Activated T-cell treated with anti-CD3 and anti-CD28 coated beads for 48 hours (primary cell): ENCODE measurements at places on chromosomes 4 and X.

DNA sequence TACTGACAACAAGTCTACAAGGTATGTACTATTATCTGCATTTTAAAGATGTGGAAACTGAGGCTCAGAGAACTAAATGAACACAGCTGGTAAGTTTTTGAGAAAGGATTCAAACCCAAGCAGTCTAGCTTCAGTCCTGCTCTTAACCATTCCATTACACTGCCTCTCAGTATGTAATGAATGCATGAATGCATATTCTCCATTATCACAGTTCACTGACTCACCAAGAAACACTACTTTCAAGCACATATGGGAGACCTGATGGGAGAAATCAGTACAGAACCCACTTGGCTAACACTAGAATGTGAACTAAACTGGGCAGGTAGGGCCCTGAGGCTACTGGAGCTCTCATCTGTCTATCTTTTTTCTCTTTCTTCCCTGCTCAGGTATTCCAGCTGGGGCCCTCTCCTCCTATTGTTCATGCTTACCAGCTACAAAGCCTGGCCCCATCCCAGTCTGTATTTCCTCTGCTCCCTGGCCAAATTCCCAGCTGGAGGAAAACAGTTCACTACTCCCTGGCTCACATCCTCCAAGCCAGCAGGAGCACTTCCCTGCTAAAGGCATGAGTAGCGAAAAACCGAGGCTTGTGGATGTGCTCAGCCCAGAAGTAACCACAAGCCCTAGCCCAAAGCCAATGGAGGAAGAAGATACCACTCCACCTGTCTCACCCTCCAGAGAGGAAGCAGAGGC is 178.2 kb upstream of the ARHGEF9 start:
- DNase-seq = no peak

DNA sequence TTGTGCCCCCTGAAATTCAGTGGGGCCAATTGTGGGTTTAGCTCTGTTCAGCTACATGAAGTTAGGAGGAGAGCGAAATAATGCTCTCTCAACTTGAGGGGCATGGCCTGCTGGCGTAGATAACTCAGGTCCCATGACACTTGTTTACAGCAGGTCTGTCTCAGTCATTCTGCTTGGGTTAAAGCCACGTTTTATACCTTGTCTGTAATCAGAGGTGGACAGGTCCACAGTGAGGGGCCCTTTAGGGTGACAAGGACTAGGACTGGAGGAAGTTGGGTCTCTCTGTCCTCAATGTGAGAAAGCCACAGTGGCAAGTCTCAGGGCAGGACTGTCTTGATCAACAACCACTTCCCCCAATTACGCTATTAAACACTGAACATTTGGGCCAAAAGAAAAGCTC is 49.0 kb downstream of the PDHA1 start:
- no peak for DNase-seq

GRCh38 chr4:74631338-74631737 is 163.0 kb downstream of the BTC start:
- DNase-seq = no peak

- DNase-seq = no peak
These were observed 58.0 kb upstream of the KLHL13 start for GRCh38 chrX:118174516-118175098.

- no peak for DNase-seq
These were observed 138.7 kb downstream of the INPP4B start for GRCh38 chr4:142707401-142707800.
